ENCODE measurements at places on chromosomes 4 and X.

GRCh38 chr4:180057891-180058671 is 2185.1 kb upstream of the TENM3 start:
- peak overlapping the region; percentile 78 for H3K27ac ChIP-seq
- peaks cover 39% of the 10 kb centered on the region for H3K4me1 ChIP-seq
- H3K27me3 ChIP-seq: peaks cover 47% of the 10 kb centered on the region
- no peaks in the 10 kb centered on the region for H3K36me3 ChIP-seq
- peak overlapping the region; percentile 74 for H3K4me3 ChIP-seq

- peaks cover 9% of the 10 kb centered on the region for H3K4me1 ChIP-seq
- H3K36me3 ChIP-seq: peaks cover 5% of the 10 kb centered on the region
- H3K27ac ChIP-seq: peak overlapping the region; percentile 14
- DNase-seq: no peak
These were observed 1.8 kb downstream of the FTHL17 start for GRCh38 chrX:31070057-31070468.

GRCh38 chr4:131388277-131388676 is 1760.8 kb upstream of the PCDH10 start:
- H3K27ac ChIP-seq: no peak overlapping the region
- H3K4me3 ChIP-seq: no peak overlapping the region
- DNase-seq: no peak
- no peaks in the 10 kb centered on the region for H3K36me3 ChIP-seq
- H3K27me3 ChIP-seq: no peaks in the 10 kb centered on the region
- H3K4me1 ChIP-seq: no peaks in the 10 kb centered on the region

DNA sequence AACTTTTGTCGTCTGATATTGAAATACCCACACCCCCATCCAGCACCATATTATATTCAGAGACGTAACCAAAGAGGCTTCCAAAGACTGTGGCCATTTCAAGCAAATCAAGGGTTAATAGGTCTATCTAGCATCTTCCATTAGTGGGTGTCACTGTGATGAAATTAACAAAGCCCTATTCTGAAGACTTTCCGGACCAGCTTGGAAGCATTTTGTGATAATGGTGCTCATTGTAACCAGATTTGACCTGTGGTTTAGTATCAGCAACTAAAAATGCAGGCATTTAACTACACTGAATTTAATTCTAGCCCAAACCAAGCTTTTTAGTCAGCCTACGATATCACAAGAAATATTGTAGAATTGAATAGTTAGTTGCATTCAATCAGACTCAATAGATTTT is 309.7 kb upstream of the TENM3 start:
- no peak overlapping the region for H3K4me3 ChIP-seq
- no peaks in the 10 kb centered on the region for H3K4me1 ChIP-seq
- no peak overlapping the region for H3K27ac ChIP-seq
- no peak for DNase-seq

DNA sequence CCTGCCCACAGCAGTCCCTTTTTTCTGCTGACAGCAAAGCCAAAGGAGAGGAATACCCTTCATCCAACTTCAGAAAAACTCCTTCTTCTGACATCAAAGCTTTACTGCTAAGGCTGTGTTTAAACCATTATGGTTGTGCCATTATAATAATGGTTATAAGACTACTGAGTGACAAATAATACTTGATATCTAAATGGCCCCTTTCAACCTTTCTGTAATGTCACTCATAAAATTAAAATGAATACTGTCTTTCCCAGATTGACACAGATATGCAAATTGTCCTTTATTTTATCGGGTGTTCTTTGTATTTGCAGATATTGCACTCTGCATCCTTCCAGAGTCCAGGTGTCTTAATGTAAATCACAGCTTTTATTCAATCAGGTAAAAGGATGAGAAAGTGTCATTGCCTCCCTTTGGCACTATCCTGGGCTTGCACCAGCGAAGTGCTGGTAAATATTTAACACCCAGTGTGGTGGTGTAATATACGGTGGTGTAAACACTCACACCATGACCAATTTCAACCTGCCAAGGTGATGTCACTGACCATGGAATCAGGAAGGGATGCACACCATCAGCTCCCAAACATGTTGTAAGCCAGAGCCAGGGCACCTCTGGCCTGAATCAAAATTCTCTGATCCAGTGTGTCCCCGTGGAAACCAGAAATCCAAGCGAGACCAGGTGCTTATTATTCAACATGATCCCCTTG is 139.4 kb upstream of the TENM3 start:
- H3K36me3 ChIP-seq: no peaks in the 10 kb centered on the region
- H3K27ac ChIP-seq: no peak overlapping the region
- H3K27me3 ChIP-seq: no peaks in the 10 kb centered on the region
- peaks cover 2% of the 10 kb centered on the region for H3K4me1 ChIP-seq
- no peak overlapping the region for H3K4me3 ChIP-seq
- DNase-seq: no peak

DNA sequence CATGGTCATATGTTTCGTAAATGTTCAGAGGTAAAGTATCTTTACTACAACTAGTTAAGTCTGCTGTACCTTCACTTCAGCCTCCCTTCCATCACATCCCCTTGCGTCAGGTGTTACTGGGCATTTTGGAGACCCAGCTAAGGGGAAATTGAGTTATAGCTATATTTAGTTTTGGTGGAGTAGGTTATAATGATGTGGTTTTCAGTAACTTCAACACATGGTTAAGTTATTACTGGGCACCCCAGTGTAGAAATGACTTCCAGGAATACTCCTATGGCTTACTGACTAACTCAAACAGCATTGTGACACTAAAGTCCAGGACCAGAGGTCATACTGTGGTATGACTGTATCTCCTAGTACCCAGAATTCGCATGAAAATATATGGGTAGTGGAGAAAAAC is 23.4 kb upstream of the ACSL1 start:
- H3K4me3 ChIP-seq: no peak overlapping the region
- no peak for DNase-seq

DNA sequence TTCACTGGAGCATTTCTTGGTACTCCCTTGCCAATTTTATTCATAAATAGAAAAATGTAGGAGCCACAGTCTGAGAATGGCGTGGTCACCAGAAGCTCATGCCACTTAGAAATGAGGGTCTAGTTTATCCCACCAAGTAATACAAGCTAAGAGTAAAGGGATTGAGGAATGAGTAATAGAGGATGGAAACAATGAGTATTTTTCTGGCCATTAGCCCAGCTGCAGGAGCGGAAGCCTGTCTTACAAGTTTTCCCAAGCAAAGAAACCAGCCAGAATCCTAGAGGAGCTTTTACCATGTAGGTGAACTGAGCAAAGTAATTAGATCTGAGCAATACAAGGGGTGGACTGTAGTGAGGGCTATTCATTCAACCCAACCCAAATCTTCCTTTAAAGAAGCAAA is 160.7 kb upstream of the NPY2R start:
- no peak overlapping the region for H3K4me3 ChIP-seq
- H3K4me1 ChIP-seq: no peaks in the 10 kb centered on the region
- H3K27ac ChIP-seq: no peak overlapping the region
- no peak for DNase-seq

DNA sequence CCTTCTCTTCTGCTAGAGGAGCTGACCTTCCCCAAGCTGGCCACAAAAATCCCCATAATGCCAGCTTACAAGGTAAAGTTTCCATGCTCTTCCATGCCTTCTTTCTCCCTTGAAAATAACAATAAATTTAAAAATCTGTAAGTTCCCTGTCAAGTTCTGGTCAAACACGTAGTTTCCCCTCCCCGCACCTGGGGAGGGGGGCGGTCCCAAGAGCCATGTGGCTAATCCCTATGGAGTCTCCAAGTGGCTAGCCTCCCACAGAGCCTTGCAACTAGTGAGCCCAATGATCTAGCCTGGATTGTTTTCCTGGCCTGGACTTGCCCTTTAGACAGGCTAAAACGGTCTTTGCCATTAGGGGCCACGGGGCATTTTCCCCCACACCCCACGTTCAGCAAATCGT is 2.1 kb upstream of the NRK start:
- DNase-seq: no peak
- H3K27me3 ChIP-seq: peaks cover 3% of the 10 kb centered on the region
- H3K4me3 ChIP-seq: no peak overlapping the region
- H3K4me1 ChIP-seq: peaks cover 19% of the 10 kb centered on the region
- no peak overlapping the region for H3K27ac ChIP-seq
- H3K36me3 ChIP-seq: no peaks in the 10 kb centered on the region

DNA sequence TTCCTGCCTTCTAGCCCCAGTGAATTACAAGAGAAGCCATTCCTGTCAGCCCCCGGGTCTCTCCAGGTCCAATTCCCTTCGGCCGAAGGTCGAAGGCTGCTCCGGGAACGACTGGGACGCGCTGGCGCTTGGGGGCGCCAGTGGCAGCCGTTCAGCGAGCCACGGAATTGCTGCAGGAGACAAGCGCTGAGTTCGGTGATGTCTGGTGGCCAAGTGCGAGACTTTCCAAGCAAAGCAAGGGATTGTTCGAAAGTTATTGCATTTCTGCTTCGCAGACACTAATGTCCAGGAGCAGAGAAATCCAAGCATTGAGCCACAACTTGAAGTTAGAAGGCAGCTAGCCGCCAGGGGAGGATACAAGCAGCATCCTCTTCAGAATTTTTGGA is 1.1 kb upstream of the DKK2 start:
- peak; percentile 62 for DNase-seq
- H3K27ac ChIP-seq: no peak overlapping the region
- H3K27me3 ChIP-seq: peaks cover 90% of the 10 kb centered on the region

DNA sequence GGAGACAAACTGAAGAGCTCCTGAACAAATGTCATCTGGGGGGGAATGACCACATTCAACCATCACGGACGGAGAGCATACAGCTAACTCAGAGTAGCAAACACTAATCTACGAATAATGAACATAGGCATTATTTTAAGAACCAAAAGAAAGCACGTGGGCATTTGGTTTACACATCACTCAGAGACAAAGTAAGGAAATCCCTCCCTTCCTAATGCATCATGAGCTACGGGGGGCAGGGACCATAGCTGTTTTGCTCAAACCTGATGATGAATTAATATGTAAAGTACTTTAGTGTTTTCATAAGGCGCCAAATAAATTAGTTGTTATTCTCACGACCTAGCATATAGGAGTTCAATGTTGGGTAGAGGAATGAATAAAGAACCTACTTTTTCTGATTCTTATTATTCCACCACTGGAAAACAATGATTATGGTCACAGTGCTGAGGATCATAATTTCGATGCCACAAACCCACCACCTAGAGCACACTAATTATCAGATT is 11.7 kb upstream of the TMEM156 start:
- no peaks in the 10 kb centered on the region for H3K27me3 ChIP-seq
- H3K4me1 ChIP-seq: peaks cover 33% of the 10 kb centered on the region
- no peak for DNase-seq

- DNase-seq: peak; percentile 65
- H3K4me3 ChIP-seq: peak within 1 kb of the TSS; percentile 76
- no peaks in the 10 kb centered on the region for H3K36me3 ChIP-seq
- no peaks in the 10 kb centered on the region for H3K27me3 ChIP-seq
- peak within 1 kb of the TSS; percentile 71 for H3K27ac ChIP-seq
These were observed at the start of gene HPRT1 for GRCh38 chrX:134460005-134460861. TSS of gene HPRT1 (plus strand) at chrX:134460165. CDS start at chrX:134460312, 147 bp downstream.

GRCh38 chr4:29081234-29081955 is 1638.8 kb upstream of the PCDH7 start:
- no peak overlapping the region for H3K4me3 ChIP-seq
- H3K4me1 ChIP-seq: no peaks in the 10 kb centered on the region
- DNase-seq: no peak

DNA sequence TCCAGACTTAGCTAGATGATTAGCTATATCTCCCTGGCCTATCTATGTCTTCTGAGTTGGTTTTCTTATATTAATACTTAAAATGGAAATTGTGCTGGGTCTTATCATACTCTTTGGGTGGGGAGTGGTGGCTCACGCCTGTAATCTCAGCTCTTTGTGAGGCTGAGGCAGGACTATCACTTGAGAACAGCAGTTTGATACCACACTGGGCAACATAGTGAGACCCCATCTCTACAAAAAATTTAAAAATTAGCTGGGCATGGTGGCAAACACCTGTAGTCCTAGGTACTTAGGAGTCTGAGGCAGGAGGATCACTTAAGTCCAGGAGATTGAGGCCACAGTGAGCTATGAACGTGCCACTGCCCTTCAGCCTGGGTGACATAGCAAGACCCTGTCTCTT is 30.4 kb downstream of the WDFY3 start:
- H3K4me3 ChIP-seq: no peak overlapping the region
- DNase-seq: no peak
- peaks cover 22% of the 10 kb centered on the region for H3K4me1 ChIP-seq
- no peaks in the 10 kb centered on the region for H3K27me3 ChIP-seq
- H3K36me3 ChIP-seq: peaks cover 11% of the 10 kb centered on the region

DNA sequence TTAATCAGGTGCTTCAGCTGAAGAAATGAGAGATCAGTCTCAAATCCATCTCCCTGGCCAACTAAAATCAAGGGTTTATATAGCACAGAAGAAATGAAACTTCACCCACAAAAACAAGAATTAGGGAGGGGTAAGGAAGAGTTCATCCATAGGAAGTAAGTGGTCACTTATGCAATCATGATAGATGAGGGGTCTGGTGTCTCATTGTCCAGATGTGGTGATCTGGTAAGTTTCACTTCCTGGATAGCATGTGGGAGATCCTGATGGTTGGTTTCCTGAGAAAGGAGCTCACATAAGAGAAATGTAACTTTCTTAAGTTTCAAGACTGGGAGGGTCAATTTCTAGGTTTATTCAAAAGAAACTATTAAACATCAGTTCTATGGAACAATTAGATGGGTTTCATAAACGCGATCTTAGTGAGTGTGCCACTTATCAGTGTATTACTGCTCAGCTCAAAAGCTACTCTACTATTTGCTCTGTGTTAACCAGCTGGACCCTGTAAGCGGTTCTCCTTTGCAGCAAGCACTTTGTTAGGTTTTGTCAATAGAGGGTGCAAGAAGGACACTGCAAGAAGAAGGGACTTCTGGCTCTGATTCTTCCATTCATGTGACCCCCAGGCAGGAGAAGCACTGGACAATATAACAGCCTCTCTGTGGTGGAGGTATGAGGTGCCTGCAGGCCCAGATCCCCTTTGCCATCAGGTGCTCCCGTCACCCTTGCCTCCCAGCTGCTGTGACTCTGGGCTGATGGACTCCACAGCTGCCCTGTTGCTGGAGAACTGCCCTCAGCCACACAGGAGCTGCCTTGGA is 35.4 kb upstream of the HPSE start:
- H3K36me3 ChIP-seq: no peaks in the 10 kb centered on the region
- H3K4me1 ChIP-seq: no peaks in the 10 kb centered on the region
- H3K27ac ChIP-seq: no peak overlapping the region
- DNase-seq: no peak
- H3K27me3 ChIP-seq: no peaks in the 10 kb centered on the region
- no peak overlapping the region for H3K4me3 ChIP-seq

DNA sequence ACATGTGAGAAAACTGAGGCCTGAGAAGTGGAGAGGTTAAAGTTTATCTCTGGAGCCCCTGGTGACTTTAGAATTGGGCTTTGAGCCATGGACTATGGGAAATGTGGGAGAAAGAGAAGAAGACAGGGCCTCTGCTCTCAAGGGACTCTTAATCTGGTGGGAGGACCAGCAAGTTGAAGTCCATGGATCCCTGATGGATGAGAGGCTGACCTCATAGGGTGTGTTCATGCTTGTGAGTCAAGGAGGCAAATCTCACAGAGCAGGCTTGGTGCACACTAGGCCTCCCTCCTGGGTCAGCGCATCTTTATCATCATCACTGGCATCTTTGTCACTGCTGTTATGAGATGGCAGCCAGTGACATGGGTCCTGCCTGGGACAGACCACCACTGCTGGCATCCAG is 211.9 kb downstream of the AFAP1 start:
- H3K27me3 ChIP-seq: peaks cover 11% of the 10 kb centered on the region
- H3K27ac ChIP-seq: no peak overlapping the region
- H3K4me3 ChIP-seq: no peak overlapping the region
- no peaks in the 10 kb centered on the region for H3K36me3 ChIP-seq
- no peak for DNase-seq

- H3K36me3 ChIP-seq: peaks cover 22% of the 10 kb centered on the region
- peak overlapping the region; percentile 48 for H3K27ac ChIP-seq
- peaks cover 37% of the 10 kb centered on the region for H3K4me1 ChIP-seq
- no peak for DNase-seq
- peak overlapping the region; percentile 78 for H3K4me3 ChIP-seq
These were observed 19.1 kb upstream of the S100P start for GRCh38 chr4:6674500-6675149.

Measured in mesothelial cell of epicardium (in vitro differentiated cells).